CD4-positive, alpha-beta T cell treated with Interleukin-2 at 100 ng/mL for 4 hours (primary cell): ENCODE measurements at places on chromosomes 2 and 18.

DNA sequence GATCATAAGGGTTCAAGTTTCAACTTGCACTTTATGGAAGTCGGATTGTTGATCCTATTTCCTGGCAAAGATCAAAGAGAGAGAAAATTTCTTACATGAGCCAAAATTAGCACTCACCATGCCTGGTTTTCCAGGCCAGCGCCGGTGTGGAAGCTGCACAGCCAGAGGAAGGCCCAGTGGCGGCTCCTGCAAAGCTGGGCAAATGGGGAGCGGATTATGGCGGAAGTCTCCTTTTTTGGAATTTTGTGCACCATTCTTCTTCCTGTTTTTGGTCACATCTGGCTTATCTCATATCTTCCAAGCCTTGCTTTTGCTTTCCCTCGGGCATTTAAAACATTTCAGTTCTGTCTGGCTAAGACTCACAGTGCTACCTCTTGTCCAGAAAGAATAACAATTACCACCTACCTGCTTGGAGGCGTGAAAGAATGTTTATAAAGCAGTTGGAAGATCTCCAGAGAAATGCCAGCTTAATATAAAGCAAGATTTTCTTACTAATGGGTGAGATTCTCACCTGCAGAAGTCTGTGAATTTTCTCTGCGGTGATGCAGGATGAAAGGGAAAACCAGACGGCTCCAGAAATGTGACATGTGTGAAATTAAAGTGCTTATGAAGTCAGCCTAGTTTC is 94.3 kb downstream of the ASAP2 start:
- DNase-seq: no peak

- DNase-seq: no peak
Observed at GRCh38 chr2:168469281-168469988, 13.4 kb downstream of the CERS6 start.

DNA sequence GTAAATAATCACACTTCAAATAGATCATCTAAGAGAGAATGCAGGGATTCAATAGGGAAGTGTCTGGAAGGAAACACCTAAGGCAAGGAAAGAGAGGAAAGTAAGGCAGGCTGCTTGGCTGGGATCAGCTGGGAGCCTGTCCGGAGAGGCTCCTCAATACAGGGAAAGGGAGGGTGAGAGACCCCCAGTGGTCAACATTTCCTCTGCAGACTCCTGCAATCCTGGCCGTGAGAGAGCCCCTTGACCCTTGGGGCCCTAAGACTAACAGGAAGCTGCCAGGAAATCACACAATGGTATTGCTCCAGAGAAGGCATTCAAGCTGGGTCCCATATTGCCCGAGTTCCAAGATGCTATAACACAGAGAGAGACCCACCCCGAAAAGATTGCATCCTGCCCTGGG is 549.4 kb downstream of the NYAP2 start:
- no peak for DNase-seq

DNA sequence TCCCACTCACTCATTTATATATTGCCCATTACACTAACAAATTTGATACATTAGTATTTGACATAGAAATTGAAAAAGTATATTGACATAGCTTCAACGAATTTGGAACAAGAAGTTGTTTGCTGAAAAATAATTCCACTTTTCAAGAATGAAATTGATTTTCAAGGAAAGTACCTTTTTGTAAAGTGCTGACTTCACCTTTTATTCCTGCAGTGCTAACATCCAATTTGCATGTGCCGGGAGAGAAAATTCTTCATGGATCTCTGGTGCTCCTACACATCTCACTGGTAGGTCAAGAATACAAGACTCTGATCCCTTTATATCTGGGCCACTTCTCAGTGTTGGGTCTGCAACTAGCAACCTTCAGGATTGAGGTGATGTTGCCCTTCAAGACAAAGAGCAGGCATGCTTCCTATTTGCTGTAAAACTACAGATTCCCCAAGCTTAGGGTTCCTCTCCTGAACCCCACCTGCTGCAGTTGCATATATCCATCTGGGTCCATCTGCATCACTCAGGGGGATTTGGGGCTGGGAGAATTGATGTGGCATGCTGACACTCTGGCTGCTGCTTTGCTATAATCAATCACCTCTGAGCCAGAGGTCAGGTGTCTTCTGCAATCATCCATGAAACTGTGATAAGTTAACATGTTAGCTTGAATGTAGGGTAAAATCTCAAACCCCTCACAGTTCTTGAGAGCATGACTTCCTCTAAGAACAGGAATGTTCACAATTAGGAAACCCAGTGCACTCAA is 108.4 kb upstream of the TTN start:
- no peak for DNase-seq

- DNase-seq: no peak
Observed at GRCh38 chr2:58133395-58133794, 86.8 kb downstream of the VRK2 start.

- peak; percentile 1 for DNase-seq
Observed at GRCh38 chr2:164599954-164600589, 21.2 kb downstream of the GRB14 start.
